DMS 273 treated with DMSO at 0.1 percent for 48 hours (cell line): ENCODE measurements at places on chromosomes 3 and 15.

- DNase-seq = no peak
These were observed 131.9 kb downstream of the MYLK start for GRCh38 chr3:123752228-123752627.

DNA sequence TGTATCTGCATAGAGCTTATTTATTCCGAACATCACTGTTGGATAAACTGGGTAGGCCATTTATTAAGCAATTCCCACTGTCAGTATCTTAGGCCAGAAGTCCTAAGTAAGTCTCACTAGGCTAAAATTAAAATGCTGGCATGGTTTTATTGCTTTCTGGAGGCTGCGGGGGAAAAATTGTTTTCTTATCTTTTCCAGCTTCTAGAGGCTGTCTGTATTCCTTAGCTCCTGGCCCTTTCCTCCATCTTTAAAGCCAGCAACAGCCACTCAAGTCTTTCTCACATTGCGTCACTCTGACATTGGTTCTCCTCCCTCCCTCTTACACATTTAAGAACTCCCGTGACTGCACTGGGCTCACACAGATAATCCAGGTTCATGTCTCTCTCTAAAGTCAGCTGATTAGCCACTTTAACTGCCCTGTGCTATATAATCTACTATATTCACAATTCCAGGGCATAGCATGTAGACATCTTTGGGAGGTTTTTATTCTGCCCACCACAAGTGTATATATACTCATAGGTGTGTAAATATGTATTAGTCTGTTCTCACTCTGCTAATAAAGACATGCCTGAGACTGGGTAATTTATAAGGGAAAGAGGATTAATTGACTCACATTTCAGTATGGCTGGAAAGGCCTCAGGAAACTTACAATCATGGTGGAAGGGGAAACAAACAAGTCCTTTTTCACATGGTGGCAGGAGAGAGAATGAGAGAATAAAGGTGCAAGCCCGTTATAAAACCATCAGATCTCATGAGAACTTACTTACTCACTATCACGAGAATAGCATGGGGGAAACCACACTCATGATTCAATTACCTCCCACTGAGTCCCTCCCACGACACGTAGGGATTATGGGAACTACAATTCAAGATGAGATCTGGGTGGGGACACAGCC, 113.5 kb upstream of the SLC7A14 start:
- DNase-seq = no peak

DNA sequence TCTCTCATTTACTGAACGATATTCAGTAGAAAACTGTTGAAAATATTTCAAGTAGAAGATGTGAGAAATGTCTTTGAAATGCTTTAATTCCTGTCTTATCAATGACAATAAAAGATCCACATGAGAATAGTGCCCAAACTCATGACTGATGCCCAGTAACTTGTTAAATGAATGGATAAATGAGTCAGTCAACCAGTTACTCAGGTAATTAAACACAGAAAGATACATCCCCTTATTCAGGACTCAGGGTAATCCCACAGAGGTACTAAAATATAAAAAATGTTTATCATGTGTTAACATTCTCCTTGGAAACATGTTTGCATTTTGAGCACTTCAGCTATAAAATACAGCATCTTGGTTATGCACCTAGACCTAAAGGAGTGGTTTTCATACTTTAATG, 169.5 kb downstream of the MBNL1 start:
- DNase-seq = no peak

- no peak for DNase-seq
These were observed 191.7 kb downstream of the GOLGA6L6 start for GRCh38 chr15:20349774-20350498.

DNA sequence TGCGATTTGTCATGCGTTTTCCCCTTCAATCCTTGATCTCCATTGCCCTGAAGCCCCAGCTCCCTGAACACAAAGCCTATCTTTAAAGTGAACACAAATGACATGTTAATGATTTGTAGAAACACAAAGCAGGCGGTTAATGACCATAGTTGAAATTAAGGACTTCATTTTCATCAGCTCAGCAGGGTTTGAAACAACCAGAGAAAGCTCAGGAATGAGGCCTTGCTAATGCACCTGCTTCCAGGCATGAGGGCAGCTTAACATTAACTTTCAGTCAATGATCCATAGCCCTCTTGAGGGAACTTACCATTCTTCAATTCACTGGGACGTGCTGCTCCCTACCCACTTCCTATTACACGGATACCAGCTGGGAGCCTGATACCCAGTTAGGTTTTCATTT, 427.2 kb upstream of the CBLB start:
- DNase-seq = no peak

- no peak for DNase-seq
These were observed 77.2 kb upstream of the RASGRF1 start for GRCh38 chr15:79167776-79168175.

DNA sequence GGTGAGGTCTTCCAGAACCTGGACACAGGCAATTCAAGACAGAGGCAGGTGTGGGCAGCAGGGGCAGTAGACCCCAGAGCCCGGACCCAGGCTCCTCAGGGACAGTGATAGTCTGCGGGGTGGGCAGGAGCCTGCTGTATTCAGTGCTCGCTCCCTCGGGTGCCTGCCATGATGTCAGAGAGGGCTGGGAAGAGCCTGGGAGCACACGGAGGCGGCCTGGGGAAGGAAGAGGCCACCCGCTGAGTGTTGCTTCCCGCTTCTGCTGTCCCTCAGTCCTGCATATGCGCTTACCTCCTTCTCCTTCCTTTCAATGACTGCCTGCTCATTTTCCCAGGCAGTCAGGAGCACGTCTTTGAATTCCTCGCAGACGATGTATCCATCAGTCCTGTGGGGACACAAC, 22.8 kb downstream of the TMEM43 start:
- no peak for DNase-seq

GRCh38 chr15:57720867-57721266, 14.4 kb downstream of the POLR2M start:
- DNase-seq = no peak

DNA sequence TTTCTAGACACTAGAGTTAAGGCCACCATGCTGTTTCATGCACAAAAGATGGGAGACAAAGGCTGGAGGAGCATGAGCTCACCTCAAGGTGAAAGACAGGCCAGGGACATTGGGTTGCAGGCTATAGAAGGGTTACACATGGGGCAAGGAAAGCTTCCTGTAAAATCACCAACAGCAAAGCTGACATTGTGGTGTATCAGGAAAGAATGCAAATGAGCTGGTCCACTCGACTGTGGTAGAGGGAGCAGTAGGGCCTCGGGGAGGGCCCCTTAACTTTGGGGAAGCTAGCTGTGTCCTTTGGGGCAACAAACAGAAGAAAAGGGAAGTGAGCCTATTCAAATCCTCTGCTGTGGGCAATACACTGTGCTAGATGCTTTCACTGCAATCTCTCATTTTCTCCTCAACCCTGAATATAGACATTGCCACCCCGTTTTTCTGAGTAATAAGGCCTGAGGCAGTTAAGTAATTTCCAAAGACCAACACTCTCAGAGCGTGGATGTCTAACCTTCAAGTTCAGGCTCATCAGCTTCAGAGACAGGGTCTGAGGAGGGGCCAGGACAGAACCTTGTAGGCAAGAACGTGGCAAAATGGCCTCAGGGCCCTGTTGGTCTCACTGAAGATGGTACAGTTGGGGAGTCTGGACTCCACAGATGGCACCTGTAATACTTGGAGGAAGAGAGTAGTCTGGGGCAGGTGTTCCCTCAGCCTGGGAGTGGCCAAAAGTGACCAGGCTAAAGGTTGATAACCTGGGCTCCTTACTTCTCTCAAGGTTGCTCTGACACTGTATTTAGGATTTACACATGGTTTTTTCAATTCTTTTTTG, 24.1 kb downstream of the CX3CR1 start:
- DNase-seq = no peak

DNA sequence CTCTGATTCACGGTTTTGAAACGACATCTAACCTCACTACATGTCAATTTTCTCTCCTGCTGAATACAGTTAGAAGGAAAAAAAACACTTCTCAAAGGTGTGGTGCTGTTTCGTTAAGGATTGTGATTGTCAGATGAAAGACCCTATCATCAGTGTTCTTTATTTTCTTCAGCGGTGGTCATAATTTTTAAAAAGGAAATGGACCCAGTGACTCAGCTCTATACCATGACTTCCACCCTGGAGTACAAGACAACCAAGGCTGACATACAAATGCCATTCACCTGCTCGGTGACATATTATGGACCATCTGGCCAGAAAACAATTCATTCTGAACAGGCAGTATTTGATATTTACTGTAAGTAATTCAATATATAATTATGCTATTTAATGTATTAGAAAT, 167.8 kb downstream of the ALCAM start:
- DNase-seq = no peak

DNA sequence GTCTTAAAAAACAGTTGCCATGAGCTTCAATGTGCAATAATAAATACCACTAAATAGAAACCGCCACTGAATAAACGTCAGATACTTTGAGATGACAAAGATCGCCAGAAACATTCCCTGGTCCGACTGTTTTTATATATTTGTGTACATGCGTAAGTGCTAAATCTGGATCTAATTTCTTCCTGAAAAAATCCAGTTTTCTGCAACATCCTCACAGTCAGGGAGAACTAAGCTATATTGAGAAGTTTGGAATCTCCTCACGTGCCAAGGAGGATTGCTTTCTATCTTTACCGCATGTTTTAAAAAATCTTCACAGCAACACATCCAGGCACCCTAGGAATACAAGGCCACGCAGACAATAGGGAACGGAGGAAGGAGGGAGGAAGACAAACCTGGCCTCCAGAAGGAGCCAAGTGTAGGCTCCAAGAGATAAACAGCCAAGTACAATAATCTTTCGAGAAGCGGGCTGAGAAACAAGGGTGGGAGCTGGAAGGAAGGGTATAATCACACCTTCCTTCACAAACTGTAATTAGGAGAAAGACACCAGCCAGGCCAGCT, 5.7 kb downstream of the VGLL4 start:
- DNase-seq = no peak

- no peak for DNase-seq
These were observed 12.7 kb downstream of the HMCES start for GRCh38 chr3:129291236-129291886.
